ENCODE measurements at places on chromosomes 1 and 21.

- DNase-seq = no peak
These were observed 2219.4 kb downstream of the NCAM2 start for GRCh38 chr21:23217597-23217996.

GRCh38 chr1:226980122-226980560 lies 40.0 kb downstream of the COQ8A start:
- no peak for DNase-seq

DNA sequence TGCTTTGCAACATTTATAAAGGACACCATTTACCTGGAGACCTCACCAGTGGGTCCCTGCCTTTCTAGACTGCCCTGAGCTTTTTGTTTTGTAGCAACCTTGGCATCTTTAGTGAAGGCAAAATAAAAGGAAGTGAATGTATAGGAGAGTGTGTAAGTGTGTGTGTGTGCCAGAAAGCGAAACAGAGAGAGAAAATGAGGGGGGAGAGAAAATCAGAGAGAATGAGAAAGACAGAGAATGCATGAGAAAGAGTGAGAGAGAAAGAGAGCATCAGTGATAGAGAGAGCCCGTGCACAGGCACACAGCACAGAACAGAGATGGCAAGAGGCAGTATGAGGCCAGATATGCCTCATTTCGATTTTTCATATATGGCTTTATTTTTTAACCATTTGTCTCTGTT lies 57.5 kb downstream of the HSD3B1 start:
- no peak for DNase-seq

GRCh38 chr1:232014941-232015340 lies 388.4 kb downstream of the DISC1 start:
- no peak for DNase-seq

- no peak for DNase-seq
These were observed 5.2 kb downstream of the RCSD1 start for GRCh38 chr1:167635156-167635648.

All from HuH-7.5 (cell line).